ENCODE measurements at places on chromosomes 16 and 17. TPM values are rescaled to one million over a fixed set of nuclear protein-coding genes. Genes with fewer than 3 reads are reported as not detected.
A peak's percentile ranks its signal among the peaks of the same experiment; 100 is the strongest.

DNA sequence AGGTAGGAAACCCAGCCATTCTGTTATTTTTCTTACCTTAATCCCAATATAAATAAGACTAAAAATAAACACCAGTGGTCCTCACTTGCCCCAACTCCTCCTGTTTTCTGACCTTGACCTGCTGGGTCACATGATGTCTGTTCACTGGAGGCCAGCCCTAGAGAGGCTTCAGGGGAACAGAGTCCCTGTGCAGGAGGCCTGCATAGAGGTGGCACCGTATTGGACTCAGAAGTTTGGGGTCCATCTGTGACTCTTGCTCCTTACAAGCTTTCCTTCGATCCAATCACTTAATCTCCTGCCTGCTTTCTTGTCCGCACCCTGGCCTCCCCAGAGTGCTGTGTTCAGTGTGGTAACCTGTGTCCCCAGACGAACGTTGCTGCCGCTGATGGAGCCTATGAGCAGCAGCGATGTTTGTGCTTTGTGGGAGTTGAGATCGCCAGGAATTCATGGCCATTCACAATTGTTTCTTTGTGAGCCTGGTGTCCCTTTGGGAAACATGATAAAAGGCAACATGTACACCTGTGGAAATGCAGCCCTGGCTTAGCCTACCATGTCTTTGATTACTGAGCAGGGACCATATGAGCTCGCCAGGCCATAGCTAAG is 4.7 kb downstream of the IGSF6 start:
- no peak for DNase-seq

GRCh38 chr17:57540596-57540995 is 204.5 kb downstream of the CCDC182 start:
- DNase-seq, result no peak

Gene PROCA1
- 0.70 TPM for total RNA-seq

Gene CCL14
- total RNA-seq, result not detected

DNA sequence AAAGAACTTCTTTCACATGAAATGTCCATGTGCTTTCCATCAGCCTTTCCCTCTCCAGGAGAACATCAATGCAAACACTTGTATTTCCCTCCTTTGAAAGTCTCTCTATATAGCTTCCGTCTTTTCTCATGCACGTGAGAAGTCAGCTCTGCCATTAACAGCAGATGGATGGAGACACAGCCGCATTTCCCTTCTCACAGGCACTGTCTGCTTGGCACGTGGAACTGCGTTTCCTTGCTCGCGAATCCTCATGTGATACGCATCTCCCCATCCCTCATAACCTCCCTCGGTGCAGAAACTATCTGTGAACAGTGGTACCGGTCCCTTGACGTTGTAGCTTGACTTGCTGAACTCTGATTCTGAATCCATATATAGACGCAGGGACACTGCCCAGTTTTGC is 717.0 kb upstream of the RBFOX1 start:
- no peak for DNase-seq

DNA sequence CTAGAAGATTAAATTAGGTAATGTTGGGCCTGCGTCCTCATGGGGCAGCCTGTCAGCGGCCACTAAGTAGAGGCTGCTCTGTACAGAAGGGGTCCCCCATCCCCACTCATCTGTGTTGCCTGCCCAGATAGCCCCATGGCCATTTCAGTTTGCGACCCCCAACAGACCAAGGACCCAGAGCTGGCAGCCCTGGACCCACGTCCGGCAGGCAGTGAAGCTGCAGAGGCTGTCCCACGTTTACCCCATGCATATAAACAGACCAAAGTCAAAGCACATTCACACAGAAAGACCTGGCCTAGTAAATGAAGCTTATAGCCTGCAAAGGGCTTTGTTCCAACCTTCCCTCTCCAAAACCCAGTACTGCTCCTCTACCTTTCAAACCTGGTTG is 4.6 kb downstream of the PDF start:
- no peak for DNase-seq

- DNase-seq, result peak; percentile 72
Observed at GRCh38 chr17:35588196-35588920, 1.2 kb downstream of the AP2B1 start.

Gene ACTG1
- total RNA-seq, result 1,105 TPM

- no peak for DNase-seq
Observed at GRCh38 chr17:2710071-2710802, 1.3 kb downstream of the CLUH start.

Gene SLC5A2
- not detected for total RNA-seq

DNA sequence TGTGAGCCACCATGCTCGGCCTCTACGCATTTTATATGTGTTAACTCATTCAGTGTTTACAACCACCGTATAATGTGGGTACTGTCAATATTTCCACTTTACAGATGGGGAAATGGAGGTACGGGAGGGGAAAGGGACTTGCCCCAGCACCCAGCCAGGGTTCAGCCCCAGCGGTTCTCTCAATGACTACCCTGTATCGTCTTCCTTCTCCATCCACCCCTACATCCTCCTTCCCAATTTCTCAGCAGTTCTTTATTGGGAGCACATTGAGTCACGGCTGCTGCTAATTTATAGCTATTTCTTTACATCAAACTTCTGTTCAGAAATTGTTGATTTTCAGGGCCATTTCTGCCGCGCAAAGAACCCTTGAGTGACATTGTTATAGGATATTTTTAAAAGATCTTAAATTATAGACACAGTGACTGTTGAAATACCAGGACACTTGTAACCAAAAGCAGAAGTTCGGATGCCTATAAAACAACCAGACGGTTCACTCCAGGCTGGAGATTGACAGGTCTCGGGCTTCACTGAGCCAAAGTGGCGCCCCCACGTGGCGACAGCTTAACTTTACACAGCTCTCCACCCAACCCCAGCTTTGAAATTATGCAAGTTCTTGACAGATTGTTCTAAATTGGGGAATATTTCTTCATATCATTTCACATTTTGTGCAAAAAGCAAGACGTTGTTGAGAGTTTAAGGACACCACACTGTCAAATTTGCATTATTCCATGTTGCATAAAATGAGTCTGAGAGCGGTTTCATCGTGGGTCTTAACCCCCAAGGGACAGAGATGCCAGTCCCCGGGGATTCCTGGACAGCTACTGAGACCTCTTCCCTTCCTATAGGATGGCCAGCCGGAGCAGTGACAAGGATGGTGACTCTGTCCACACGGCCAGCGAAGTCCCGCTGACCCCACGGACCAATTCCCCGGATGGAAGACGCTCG is 11.8 kb downstream of the SYT17 start:
- DNase-seq, result peak; percentile 30

- DNase-seq, result no peak
Observed at GRCh38 chr16:60331168-60331567, 1597.1 kb upstream of the GOT2 start.

DNA sequence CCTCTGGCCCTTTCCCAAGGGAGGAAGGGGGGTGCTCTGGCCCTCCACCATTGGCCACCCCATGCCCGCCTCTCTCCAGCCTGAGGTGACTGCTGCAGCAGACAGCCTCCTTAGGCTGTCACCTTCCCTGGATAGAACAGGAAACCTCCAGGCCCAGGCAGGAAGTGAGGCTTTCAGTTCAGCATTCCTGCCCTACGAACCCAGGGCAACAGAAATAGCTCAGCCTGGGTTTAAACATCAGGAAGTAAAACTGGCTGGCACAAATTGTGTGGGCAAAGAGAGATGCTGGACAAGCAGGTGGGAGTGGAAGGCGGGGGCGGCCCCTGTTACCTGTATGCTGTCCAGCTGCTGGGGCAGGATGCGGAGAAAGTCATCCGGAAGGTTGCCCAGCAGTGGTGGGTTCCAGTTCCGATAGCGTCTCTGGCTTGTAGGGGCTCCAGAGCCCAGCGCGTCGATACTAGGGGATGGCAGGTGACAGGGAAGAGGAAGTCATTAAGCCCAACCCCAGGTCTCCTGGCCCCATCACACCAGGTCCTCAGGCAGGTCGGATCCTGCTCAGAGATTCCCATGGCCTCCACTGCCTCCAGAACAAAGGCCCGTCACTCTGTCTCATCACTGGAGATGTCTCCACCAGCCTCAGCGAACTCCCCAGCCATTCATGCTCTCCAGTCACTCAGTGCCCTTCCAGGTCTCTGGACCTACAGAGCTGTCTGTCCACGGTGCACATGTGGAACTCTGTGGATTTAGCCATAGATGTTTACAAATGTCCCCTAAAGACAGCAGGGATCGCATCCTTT is 23.6 kb upstream of the MRPS23 start:
- DNase-seq, result no peak

DNA sequence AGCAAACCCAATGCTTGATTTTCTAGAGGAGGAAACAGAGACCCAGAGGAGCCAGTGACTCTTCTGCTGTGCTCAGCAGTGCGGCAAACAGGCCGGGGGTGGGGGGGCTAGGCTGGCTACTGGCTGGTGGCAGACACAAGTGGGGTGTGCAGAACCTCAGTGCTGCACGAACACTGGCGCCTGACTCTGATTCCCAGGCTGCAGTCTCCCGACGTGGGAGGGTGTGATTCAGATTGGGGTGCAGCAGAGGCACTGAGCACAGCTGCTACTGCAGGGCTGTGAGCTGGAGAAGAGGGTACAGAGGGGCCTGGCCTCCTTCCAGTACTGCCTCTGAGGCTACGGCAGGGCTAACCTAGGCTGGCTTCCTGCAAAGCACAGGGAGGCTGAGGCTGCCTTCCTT is 8.1 kb downstream of the RPL19 start:
- no peak for DNase-seq

DNA sequence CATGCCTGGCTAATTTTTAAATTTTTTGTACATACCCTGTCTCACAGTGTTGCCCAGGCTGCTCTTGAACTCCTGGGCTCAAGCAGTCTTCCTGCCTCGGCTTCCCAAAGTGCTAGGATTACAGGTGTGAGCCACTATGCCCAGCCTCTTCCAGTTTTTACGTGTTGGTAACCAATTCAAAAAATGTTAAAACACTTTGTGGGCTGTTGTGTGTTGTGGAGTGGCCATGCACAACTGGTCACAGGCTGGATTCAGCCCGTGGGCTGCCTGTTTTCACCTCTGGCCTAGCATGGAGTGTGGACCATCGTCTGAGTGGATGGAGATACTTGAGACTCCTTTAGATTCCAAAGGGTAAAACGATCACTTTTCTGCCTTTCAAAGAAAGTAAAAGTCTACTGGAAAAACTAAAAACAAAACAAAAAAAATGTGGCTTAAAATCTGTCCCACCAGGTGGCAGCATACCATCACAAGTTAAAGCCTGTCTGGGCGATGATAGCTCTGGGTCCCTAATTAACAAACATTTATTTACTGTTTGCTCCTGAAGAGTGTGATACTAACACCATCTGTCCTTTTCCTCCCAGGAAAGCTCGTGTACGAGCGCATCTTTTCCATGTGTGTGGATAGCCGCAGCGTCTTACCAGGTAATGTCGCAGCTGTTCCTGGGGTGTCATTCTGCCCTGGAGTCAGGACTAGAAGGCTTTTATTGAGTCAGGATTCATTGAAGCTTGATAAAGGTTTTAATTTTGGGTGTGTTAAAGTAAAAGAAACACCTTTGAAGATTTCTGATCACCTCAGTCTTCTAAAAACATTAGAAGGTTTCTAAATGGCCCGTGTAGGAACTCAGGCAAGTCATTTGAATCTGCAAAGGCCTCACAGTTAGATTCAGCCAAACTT is 45.8 kb downstream of the VPS35L start:
- DNase-seq, result peak; percentile 15

Gene MPV17L
- not detected for total RNA-seq

DNA sequence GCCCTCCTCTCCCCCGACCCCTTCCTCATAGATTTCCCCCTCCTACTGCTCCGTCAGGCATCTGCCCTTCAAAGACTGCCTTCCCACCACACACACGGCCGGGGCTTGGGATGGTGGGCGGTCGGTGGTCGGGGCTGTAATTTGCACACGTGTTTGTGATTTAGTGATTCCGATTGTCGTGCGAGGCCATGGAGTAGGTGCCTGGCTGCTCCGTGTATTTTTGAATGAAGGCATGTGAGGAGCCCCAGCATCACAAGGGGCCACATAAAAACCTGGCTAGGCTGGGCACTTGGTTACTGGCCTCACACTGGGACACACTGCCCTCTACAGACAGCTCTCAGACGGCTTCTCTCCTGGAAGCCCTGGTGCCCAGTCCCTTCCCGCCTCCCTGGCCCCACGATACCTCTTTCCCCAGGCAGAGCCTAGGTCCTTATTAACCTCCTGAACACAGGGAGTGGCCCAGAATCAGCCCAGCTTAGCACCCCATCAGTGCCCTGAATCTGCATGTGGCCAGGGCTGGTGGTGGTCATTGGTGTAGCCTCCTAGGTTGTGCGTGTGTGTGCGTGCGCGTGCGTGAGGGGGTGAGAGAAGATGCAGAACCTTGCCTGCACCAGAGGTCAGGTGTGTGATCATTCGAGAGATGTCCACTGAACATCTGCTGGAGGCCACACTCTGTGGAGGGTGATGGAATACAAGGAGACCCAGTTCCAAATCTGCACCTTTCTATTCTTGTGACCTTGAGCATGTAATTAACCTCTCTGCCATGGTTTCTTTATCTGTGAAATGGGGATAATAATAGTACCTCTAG is 1.3 kb upstream of the SOCS1 start:
- DNase-seq, result peak; percentile 85

GRCh38 chr16:76474048-76474447 is 196.8 kb downstream of the CNTNAP4 start:
- no peak for DNase-seq

- DNase-seq, result no peak
Observed at GRCh38 chr17:35147375-35147905, at the start of gene UNC45B. Gene UNC45B (plus strand): TSS chr17:35147817. CDS start chr17:35148264, 447 bp downstream.

- DNase-seq, result no peak
Observed at GRCh38 chr16:89164436-89164835, 7.1 kb upstream of the CDH15 start.

GRCh38 chr17:42901535-42902229 is 1.1 kb downstream of the G6PC1 start:
- no peak for DNase-seq

GRCh38 chr16:8864480-8865110 is 4.2 kb downstream of the CARHSP1 start:
- DNase-seq, result no peak

Gene SPAG7
- 32.2 TPM for total RNA-seq

Gene TP53TG3
- total RNA-seq, result not detected

Gene CCDC137
- 16.7 TPM for total RNA-seq

Gene SLC38A8
- total RNA-seq, result not detected

DNA sequence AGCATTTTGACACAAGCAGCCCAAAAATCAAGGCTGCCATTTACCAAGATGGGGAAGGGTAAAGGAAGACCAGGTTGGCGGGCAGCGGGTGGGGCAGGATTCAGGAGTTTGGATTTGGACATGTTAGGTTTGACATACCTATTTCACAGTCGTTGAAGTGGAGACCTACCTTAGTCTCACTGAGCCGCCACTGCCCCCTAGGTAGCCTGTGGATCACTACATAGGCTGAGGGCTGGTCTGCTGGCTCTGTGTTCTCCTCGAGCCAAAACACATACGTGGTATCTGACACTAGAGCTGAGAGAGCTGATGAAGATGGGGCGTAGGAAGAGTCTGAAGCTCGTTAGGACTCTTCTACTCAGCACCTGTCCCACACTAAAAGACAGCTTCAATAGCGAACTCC is 115.1 kb downstream of the HIC1 start:
- DNase-seq, result no peak

GRCh38 chr16:19236561-19237209 is 48.8 kb upstream of the CLEC19A start:
- no peak for DNase-seq

Gene EVPLL
- total RNA-seq, result 0.35 TPM

- DNase-seq, result no peak
Observed at GRCh38 chr17:1009229-1010085, 12.5 kb downstream of the TIMM22 start.

All from H4 (cell line).